ENCODE measurements at places on chromosomes 6 and 20.

DNA sequence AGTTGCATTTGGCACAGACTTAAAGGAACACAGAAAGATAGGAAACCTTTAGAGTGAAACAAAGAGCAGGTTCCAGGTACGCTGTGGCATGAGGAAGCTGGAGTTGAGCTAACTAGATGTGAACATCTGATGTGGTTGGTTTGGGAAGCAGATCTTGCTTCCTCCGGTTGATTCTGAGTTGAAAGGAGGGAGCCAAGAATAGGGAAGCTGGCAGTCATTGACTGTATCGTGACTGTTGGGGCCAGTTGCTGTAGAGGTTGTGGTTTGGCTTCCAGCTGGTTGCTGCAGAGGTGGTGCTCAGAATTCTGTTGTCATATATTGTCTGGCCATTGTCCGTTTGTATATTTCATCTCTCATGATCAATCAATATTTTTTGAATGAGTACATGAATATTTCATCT lies 325.9 kb downstream of the PLCB1 start:
- DNase-seq = no peak

GRCh38 chr6:69771158-69771906 lies 25.5 kb downstream of the LMBRD1 start:
- DNase-seq = no peak

- DNase-seq = no peak
Observed at GRCh38 chr6:4644996-4645395, 131.2 kb upstream of the CDYL start.

GRCh38 chr6:43736211-43736786 lies 33.7 kb upstream of the VEGFA start:
- no peak for DNase-seq

GRCh38 chr6:104653781-104654180 lies 205.9 kb downstream of the HACE1 start:
- no peak for DNase-seq

GRCh38 chr20:13995841-13996240 lies 525 bp downstream of the MACROD2 start:
- peak; percentile 24 for DNase-seq

Data from femur (tissue), 1 donor.